ENCODE measurements at places on chromosomes 1 and 21. TPM values are rescaled to one million over a fixed set of nuclear protein-coding genes. Genes with fewer than 3 reads are reported as not detected.

- peak; percentile 95 for DNase-seq
Measured at GRCh38 chr1:32753532-32754316, 51.2 kb upstream of the SYNC start.

Gene SYTL1
- 0.46 TPM for total RNA-seq

Gene ABCA4
- total RNA-seq = 6.6 TPM

Gene FBXO2
- total RNA-seq = 1.4 TPM

DNA sequence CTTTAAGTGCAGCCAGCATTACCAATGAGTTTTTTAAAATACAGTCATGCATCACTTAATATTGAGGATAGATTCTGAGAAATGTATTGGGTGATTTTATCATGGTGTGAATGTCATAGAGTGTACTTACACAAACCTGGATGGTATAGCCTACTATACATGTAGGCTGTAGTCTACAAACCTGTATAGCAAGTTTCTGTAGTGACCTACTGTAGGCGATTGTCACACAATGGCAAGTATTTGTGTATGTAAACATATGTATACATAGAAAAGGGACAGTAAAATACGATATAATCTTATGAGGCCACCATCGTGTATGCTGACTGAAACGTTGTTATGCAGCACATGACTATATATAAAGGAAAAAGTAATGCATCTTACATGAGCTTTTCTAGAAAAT lies 48.2 kb downstream of the RPE65 start:
- DNase-seq = no peak

- DNase-seq = no peak
Measured at GRCh38 chr21:25581582-25581981, 25.7 kb downstream of the MRPL39 start.

GRCh38 chr1:54571326-54571725 lies 23.3 kb downstream of the ACOT11 start:
- no peak for DNase-seq

DNA sequence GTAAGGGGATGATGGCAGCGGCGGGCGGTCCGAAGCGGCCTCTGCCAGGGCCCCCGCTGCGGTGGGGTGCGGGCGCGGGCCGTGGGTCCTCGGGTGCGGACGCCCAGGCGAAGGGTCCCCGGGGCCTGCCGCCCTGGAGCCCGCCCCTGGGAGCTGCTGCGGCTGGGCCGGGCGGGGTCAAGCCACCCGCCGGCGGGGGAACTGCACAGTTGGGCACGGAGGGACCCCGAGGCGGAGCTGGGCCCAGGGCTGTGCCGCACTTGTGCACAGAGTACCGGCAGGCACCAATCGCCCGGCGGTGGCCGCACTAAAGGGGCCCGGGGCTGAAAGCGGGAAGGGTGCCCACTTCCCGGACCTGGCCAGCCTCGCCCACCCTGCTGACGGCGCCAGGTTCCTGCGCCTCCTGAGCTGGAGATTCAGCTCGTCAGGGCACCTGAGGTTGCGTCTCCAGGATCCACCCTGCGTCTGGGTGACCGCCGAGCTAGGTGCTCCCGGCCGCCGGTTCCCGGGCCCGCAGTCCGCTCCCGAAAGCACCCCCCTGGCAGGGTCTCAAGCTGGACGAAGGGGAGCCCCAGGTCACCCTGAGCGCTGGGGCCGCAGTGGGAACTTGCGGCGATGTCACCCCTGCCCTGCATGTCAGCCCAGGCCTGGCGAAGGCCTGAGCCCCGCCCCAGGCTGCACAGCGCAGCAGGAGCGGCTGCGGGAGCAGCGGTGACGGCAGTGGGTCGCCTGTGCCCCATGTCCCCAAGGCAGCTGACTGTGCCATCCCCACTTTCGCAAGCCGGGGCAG lies 56.7 kb upstream of the ETV3 start:
- peak; percentile 83 for DNase-seq

DNA sequence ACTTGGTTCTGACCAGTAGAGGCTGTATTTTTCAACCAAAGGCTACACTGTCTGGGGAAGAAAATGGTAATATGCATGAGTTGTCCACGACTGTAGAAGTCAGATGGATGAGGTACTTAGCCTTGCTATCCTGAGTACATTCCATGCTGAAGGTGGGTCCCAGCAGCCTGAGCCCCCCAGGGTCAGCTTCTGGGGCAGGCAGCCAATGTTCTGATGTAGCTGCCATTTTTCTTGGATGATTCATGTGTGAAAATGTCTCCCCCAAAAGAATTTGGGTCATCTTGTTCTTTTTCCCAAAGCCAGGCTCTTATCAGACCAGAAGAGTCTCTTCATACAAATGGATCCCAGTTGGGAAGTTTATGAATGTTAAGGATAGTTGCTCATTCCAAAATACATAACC lies 172.2 kb upstream of the UBE2U start:
- DNase-seq = no peak

Gene KIF21B
- 0.63 TPM for total RNA-seq

Gene HCRTR1
- total RNA-seq = 0.50 TPM

DNA sequence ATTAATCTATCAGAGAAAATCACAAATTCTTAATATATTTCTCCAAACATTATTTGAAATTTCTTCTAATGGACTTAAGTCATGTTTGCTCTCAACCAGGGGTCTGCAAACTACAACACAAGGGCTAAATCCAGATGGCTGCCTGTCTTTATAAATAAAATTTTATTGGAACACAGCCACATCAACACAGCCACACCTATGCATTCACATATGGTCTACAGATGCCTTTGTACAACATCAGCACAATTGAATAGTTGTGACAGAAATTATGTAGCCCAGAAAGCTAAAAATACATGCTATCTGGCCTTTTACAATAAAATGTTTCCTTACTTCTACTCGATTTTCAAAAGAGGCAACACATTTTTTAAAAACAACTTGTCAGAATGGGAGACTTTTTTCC lies 103.9 kb downstream of the DPYD start:
- no peak for DNase-seq

GRCh38 chr1:17400725-17401341 lies 28.8 kb downstream of the PADI6 start:
- DNase-seq = no peak

- DNase-seq = no peak
Measured at GRCh38 chr1:244354810-244355278, 96.9 kb downstream of the ADSS2 start.

Gene OR2M5
- not detected for total RNA-seq

- DNase-seq = no peak
Measured at GRCh38 chr1:215484171-215484939, 82.7 kb upstream of the KCTD3 start.

Gene L1TD1
- not detected for total RNA-seq

GRCh38 chr1:32263744-32264143 lies 12.7 kb downstream of the LCK start:
- no peak for DNase-seq

DNA sequence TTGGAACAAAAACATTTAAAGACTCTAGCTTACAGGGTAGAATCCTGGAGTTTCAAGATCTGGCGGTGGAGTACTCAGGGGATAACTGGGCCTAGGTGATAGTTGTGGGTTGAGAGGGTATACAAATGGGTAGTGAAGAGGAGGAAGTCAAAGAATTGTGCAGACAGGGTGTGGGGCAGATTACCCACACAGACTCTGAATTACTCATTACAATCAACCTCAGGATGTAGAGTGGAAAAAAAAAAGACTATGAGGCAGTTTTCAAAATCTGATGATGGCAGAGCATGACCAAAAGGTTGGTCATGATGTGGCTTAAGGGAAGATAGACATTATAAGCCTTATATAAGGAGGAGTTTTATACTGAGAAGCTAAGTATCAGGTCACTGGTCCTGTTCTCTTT lies 44.1 kb upstream of the GLIS1 start:
- no peak for DNase-seq

DNA sequence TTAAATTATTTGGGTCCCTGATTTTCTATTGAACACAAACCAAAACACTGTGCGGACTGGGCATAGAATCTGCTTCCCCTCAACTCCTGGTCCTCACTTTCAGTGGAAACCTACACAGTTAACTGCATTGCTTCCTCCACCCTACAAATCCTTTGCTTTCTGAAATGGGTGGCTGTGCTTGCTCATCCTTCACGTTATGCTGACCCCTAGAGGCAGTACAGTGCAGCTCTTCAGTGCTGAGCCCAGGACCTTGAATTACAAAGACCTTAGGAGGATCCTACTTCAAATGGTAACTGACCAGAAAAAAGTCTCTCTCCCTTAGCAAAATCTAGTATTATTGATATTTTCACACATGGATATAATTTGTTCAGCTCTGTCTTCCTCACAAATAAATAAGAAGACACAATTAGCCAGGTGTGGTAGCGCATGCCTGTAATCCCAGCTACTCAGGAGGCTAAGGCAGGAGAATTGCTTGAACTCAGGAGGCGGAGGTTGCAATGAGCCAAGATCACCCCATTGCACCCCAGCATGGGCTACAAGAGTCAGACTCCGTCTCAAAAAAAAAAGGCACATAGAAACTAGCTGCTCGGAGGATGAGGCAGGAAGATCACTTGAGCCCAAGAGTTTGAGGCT lies 63.4 kb upstream of the L1TD1 start:
- DNase-seq = no peak

DNA sequence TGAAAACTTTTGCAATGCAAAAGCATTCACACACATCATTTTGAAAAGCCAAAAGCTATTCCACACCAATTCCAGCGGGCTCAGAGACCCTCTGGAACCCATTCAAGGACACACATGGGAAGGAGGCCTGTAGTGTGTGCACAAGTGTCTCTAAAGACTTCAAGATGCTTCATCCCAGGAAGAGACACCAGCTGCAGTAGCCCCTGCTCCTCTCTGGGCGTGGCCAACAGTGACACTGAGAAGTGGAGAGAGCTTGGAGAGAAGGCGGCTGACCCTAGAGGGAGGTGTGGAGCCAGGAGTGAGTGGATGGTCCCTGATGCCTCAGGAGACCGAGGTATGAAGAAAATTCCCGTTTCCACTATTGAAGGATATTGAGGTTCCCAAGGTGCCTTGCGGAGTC lies 14.9 kb upstream of the TNNI1 start:
- DNase-seq = no peak

- DNase-seq = peak; percentile 94
Measured at GRCh38 chr1:223133824-223134435, 9.1 kb downstream of the TLR5 start.

Gene IQGAP3
- total RNA-seq = 8.6 TPM

Gene MIXL1
- 0.18 TPM for total RNA-seq

GRCh38 chr1:231310391-231310934 lies 27.2 kb downstream of the EXOC8 start:
- DNase-seq = peak; percentile 42

Gene GNG4
- total RNA-seq = 0.83 TPM

- DNase-seq = no peak
Measured at GRCh38 chr1:205672970-205673369, 7.3 kb downstream of the SLC45A3 start.

Gene PRAMEF14
- total RNA-seq = not detected

Gene FNDC10
- 25.6 TPM for total RNA-seq

Gene C1QA
- not detected for total RNA-seq

Gene ADAMTS1
- total RNA-seq = 40.3 TPM

- no peak for DNase-seq
Measured at GRCh38 chr1:229164836-229165735, 105.8 kb upstream of the RAB4A start.

GRCh38 chr1:6591222-6591621 lies 11.4 kb downstream of the ZBTB48 start:
- no peak for DNase-seq

Gene HES5
- total RNA-seq = 0.29 TPM

Gene MATN1
- total RNA-seq = 0.39 TPM

Gene WNT3A
- total RNA-seq = not detected

GRCh38 chr1:118151312-118151937 lies 33.6 kb downstream of the SPAG17 start:
- no peak for DNase-seq

DNA sequence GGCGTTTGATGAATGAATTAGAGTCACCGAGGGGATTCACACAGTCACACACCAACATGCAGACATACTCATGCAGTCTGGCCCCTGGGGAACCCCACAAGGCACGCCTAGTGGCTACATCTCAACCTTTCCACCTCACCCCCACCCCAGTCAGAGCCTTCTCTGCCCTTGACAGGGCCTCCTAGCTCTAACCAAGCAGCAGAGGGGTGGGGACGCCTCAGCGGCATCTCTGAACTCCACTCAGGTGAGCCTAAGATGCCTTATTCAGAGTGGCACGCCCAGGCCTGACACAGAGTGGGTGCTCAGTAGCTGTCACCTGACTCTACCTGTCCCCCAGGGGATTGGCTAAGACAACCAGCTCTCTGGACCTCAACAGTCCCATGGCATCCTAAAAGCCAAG lies 3.7 kb upstream of the SDC3 start:
- no peak for DNase-seq

- no peak for DNase-seq
Measured at GRCh38 chr1:7469255-7469938, 301.7 kb upstream of the VAMP3 start.

GRCh38 chr1:15626269-15626950 lies 9.2 kb downstream of the DDI2 start:
- DNase-seq = no peak

GRCh38 chr1:168506204-168506819 lies 37.5 kb downstream of the XCL2 start:
- no peak for DNase-seq

Measured in osteocyte (in vitro differentiated cells).